ENCODE measurements at places on chromosomes 13 and 19. TPM values are rescaled to one million over a fixed set of nuclear protein-coding genes. Genes with fewer than 3 reads are reported as not detected.

DCUN1D2 gene
- total RNA-seq = 5.6 TPM

PLIN5 gene
- 0.09 TPM for total RNA-seq

LGALS16 gene
- not detected for total RNA-seq

MRPL54 gene
- total RNA-seq = 52.0 TPM

EDNRB gene
- total RNA-seq = 0.45 TPM

GGACT gene
- total RNA-seq = 5.0 TPM
